NCI-H1092 treated with DMSO at 0.1 percent for 48 hours (cell line): ENCODE measurements at places on chromosomes 12 and 14.

GRCh38 chr12:50662116-50662510 lies 101.8 kb upstream of the ATF1 start:
- DNase-seq: no peak

DNA sequence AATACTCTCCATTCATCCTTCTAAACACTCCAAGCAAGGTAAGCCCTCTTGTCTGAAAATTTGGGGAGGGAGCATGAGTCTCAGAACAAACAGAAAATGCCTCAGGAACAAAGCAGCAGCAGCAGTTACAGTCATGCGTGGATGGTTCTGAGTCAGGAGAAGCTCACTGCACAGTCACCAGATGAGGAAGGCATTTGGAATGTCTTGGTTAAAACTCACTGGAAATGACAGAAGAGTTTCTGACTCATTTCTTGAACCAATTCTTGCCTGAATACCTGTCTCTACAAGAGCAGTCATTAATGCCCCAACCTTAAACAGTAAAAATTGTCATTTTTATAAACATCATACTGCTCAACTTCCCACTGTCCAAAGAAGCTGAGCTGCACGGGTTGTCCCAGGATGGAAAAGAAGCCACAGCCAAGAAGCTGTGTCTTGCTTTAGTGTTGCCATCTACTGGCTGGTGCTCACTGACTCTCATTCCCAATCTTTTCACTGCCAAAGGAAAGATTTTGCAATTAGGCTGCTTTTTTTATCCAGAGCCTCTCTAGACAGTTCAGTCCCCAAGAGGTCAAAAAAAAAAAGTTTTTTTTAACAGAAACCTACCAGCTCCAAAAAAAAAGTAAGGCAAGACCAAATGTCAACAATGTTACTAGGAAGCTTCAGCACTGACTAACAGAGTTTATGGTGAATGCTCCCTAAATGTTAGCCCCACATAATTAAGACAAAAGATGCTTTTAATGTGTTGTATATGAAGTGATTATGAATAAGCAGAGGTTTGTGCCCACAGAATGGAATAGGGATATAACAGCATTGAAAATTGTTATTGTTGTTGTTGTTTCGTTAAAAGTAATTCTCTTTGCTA lies 40.4 kb downstream of the KICS2 start:
- DNase-seq: peak; percentile 15

DNA sequence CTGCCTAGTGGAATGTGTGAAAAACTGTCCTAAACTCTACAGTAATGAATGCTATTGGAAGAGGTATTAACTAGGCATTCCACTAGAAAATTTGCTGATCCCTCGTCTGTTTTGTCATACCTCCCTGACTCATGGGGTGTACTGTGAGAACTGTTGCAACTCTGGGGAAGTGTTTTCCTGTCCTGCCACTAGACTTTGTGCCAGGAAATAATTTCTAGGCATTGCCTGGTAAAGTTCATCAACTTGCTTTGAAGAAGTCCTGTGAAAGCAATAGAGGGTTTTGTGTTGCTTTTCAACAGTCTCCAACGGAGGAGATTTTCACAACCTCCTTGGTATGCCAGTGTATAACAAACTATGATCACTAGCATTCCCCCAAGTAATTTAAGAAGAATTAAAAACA lies 139.9 kb downstream of the AKAP6 start:
- DNase-seq: no peak

DNA sequence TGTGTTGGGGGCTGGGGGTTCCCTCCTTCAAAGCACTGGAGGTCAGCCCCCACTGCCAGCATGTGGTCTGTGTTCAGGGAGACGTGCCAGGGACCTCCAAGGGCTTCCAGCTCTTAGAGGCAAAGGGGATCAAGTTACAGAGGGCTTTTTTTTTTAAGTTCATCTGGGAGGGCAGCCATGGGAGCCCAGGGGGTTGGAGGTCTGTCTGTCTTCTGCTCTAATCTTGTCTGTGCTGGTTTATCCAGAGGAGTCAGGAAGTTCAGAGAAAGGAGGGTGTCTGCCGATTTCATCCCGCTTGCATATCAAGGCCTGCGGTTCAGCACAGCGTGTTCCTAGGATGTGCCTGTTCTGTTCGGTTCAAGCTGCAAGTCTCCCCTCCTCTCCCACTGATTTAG lies 72.2 kb downstream of the TMEM132C start:
- DNase-seq: peak; percentile 61

GRCh38 chr12:130016986-130017385 lies 113.2 kb upstream of the TMEM132D start:
- no peak for DNase-seq

GRCh38 chr14:80679273-80679672 lies 262.3 kb downstream of the CEP128 start:
- DNase-seq: no peak

GRCh38 chr12:27554421-27555186 lies 30.6 kb downstream of the PPFIBP1 start:
- no peak for DNase-seq

DNA sequence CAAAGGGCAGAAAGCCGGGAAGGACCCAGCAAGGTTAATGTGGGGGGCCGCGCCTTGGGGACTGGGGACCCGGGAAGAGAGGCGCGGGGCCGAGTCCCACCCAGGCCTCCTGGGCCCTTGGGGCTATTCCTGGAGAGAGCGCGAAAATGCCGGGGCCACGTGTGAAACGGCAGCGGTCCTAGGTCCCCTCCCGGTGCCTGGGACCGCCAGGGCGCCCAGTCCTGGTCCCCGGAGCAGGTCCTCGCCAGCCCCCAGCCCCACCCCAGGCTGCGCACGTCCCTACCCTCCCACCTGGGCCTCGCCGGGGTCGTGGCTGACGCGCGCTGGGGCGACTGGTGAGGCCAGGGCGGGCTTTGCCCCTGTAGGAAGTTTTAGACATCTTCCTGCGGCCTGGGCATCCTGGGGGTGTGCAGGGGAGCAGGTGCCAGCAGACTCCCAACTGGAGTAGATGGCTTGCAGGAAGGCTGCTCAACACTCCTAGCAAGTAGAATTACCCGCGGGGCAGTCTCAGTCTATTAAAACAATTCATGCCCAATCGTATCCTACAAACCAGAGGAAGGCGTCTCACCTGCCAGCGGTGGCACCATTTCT lies 708 bp downstream of the FAR2 start:
- no peak for DNase-seq

DNA sequence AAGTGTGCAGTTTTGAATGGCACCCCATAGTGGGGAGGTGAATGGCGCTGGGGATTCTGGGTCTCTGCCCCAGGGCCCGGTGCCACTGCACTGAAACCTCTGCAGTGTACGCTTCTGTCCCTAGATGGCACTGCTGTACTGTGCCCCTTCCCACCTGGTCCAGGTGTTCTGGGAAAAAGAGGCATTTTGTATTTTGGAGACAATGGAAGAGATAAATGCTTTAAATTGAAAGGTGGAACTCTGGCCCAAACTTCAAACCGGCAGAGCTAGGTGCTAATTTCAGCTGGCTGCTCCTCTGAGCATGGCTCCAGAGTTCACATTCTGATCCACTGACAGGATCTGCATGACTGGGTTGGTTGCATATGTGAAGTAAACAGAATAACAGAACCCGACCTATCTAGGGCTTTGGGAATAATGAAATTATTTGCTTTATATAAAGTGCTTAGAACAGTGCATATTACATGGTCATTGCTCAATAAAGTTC lies 52.2 kb downstream of the KRT80 start:
- peak; percentile 53 for DNase-seq

GRCh38 chr12:86712425-86712843 lies 456.2 kb upstream of the MGAT4C start:
- no peak for DNase-seq

DNA sequence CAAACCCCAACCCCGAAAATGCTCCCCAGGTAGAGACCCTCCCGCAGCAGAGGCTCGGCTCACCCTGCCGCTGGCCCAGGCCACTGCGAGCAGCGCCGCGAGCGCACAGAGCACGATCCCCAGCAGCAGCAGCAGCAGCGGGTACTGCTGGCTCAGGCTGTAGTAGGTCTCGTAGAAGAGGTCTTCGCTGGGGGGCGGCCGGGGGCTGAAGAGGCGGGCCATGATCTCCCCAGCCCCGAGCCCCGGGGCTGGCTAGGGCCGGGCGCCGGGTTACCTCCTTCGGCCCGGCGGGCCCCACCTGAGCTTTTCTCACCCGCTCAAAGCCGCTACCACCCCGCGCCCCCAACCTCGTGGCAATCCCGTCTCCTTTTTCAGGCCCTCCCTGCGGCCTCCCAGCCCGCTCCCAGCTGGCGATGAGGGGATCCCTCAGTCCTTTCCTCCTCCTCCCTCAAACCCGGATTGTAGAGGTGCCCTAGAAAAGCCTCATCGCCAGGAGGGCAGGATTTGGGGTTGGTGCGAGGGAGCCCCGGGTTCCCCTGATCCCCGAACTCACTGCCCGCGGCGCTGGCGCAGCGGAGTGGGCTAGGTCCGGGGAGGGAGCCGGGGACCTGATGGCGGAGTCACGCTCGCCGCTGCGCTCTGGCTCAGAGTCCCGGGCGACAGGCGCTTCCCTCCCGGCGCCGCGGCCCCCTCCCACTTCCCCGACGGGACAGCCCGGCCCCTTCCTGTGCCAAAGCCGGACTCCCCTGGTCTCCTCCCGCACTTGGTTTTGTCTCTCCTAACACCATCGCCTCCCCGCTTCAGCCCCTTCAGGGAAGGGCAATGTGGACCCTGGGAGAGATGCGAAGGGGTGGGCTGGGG lies at the start of gene ADCY4:
Gene ADCY4 (minus strand): TSS at position 641 of the 861 bp plus-strand sequence. CDS start 419 bp downstream, at position 222.
- no peak for DNase-seq

DNA sequence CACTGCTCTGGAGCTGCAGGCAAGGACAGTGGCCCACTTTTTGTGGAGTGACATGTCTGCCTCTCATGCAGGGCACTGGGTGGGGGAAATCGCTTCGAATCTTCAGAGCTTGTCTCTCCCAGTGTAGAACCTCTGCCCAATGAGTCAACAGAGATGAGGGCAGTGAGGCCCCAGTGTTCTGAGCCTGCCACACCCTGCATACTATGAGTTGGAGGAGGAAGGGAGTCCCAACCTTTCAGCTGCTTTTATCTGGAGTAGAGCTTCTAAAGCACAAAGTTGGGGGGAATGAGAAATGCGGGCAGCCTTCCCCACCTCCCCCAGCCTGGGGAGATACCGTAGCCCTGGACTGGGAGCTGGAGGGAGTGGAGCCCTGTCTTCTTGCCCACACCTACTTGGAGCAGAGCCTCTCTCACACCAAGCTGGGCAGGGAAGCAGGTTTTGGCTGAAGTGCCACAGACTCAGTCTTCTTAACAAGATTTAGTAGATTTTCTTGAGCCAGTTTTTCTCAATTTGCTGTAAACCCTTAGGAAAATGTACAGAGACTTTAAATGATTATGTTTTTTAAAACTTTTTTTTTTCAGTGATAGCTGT lies 159.1 kb downstream of the ADGRD1 start:
- no peak for DNase-seq

DNA sequence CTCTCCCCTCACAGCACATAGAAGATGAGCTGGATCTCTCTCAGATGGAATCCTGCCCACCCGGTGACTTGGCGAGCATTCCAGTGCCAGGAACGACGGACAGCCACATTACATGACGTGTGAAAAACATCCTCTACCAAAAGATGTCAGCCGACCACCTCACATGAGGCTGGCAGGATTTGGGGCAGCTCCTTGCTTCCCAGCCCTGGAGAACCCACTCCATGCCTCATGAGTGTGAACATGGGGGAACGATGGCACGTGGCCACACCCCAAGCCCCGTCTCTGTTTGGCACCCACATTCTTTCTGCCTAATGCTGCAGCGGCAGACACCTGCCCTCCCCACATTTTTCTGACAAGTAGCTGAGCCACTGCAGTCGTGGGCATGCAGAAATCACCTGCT lies 202.5 kb downstream of the CALM1 start:
- no peak for DNase-seq

GRCh38 chr12:105466231-105466900 lies 135.9 kb downstream of the C12orf75 start:
- no peak for DNase-seq

DNA sequence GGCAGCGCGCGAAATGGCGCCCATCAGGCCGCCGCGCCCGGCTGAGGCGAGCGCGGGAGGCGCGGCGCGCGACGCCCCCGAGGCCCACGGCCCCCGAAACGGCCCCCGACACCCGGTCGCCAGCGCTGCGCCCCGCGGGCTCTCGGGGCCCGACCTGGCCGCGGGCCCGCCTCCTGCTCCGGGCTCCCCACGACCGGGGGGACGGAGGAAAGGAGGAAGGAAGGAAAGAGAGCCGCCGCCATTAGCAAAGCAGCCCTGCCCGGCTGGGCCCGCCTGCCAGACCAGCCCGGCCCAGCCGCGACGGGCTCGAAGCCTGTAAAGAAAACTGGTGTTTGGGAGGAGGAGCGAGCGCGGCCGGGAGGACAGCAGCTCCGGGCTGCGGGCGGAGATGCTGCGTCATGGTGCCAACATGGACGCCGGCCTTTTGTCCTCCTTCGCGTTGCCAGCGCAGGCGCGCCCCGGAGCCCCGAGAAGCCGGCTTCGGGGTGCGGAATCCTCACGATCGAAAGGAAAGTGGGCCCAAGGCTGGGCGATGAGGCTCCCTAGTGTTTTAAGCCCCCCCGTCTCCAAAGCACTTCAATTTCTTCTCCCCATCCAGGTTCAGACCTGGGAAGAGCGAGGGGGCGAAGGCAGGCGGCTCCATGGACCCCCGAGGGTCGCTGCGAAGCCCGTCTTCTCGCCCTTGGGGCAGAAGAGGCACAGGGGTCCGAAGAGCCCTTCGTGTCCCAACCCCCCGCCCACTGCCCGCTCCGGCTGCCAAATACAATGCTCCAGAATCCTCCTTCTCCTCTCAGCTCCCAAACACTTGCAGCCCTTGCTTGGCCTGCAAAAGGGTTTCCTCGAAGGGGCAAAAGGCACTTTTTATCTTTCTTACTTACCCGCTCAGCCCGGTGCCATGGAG lies 2.9 kb upstream of the SETD1B start:
- DNase-seq: peak; percentile 26

DNA sequence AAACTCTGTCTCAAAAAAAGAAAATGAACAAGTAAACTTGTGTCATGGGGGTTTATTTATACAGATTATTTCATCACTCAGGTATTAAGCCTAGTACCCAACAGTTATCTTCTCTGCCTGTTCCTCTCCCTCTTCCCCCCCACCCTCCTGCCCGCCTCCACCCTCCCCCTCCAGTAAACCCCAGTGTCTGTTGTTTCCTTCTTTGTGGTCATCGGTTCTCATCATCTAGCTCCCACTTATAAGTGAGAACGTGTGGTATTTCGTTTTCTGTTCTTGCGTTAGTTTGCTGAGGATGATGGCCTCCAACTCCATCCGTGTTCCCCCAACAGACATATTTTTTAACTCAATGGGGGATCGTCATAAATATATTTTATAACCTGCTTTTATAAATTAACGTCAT lies 12.3 kb downstream of the IL31 start:
- no peak for DNase-seq
